Fibroblast of villous mesenchyme (primary cell): ENCODE measurements at places on chromosomes 12 and 14. TPM values are rescaled to one million over a fixed set of nuclear protein-coding genes. Genes with fewer than 3 reads are reported as not detected.

COL2A1 gene
- total RNA-seq = under 0.01 TPM in 1 of 2 replicates, not detected in the other

SERPINA5 gene
- not detected in 2 replicates for total RNA-seq

GRCh38 chr12:88235183-88235833 lies 93.2 kb downstream of the TMTC3 start:
- no peak for DNase-seq

DNA sequence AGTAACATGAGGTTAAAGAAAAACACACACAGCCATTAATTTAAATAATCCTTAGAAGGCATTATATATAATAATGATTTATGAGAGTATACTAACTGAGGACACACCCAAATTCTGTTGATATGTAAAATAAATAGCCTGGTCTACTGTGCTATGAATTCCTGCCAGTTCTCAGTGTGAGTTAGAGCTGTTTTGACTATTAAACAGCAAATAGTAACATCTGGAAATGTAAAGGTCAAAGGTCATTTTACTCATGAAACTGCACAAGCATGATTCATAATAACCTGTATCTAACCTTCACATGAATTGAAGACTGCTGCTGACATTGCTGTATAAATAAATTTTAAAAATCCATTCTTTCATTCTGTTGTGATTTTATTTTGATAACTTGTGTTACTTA lies 966.7 kb downstream of the SLC6A15 start:
- DNase-seq = peak; percentile 65

DNA sequence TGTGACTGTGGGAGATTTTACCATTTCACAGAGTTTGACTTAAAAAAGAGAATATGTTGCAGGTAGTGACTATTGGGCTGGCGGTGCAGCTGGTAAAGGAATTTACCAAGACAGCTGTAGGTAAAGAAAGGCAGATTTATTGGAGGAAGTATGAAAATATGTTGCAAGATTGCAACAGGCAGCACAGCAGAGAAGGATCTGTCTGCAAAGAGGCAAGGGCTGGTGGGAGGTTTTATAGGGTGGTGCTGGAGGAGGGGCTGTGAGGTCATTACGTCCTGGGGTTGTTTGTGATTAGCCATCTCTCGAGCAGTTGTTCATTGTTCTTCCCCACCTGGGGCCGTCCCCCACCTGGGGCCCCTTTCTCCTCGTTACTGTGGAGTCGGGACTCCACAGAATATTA lies 62.1 kb downstream of the ACACB start:
- no peak for DNase-seq

- DNase-seq = no peak
Measured at GRCh38 chr14:104657101-104657524, 32.3 kb upstream of the INF2 start.

GRCh38 chr14:69247676-69248440 lies 12.1 kb upstream of the GALNT16 start:
- DNase-seq = peak; percentile 85

DNA sequence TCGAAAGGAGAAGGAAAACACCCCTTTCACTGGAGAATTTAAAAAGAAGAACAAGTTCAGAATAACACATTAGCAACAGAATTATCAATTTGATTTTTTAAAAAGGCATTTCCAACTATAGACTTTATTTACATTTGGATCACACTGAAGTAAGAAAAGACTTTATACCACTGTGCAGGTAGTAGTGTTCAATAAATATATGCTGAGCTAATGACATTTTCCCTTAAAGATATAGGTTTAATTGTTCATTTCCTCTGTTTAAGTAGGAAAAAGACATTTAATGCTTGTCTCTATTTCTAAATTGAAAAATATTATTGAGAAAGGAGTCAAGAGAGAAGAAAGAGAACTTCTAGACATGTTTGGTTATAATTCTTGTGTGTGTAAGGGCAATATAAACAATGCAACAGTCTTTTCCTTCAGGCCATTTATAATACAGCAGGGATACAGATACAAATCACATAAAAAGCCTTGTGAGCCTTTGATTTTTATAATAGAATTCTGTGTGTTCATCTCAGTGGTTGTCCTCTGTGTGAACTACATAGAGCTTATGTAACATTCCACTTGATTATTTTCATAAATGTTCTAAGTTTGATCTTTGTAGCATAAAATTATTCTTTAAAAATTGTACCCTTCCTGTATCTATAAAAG lies 48.7 kb upstream of the PZP start:
- no peak for DNase-seq

DNA sequence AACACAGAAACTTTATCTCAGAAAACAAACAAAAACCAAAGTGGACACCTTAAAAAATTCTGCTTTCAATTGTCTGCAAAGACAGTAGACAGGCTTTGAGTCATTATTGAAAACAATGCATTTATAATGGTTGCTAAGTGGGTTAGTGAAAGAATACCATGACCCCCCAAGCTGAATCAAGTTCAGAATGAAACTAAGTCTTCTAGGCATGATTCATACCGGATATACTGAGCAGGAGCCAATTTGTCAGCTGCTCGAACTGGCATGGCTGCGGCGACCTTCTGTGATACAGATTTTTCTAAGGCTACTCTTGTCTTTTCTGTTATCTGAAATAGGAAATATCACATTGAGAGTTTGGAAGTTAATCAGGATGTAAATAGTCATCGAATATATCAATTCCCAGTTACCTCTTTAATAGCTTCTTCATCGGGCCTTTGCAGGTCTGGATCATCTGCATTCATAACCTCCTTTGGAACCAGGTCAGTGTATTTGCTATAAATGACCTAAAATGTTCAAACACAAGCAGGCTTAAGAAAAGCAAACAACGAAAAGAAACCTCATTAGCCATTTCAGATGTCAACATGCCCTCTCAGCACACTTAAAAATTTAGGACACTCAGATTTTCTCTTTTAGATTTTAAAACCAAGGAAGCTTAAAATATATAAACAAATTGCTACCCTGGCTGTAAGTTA lies 22.3 kb downstream of the SNW1 start:
- peak; percentile 36 for DNase-seq

GRCh38 chr12:119236372-119236771 lies 57.6 kb downstream of the HSPB8 start:
- DNase-seq = no peak

C3AR1 gene
- under 0.01 TPM in 2 replicates for total RNA-seq

DNA sequence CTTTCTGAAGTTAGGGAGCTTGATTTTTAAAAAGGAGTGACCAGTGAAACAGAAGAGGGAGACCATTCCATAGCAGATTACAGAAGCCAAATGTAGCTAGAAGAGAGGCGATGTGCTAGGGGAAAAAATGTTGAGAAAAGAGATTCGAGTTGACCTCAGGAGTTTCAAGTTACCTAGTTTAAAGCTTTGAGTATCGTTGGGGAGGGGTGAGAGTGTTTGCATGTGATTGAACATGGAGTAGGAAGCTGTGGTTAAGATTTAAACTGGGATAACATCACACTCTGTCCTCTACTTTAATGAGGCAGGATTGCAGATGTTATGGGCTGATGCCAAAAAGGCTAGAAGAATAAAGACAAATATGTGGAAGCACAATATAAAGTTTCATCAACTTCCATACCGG lies 3.7 kb downstream of the LETMD1 start:
- peak; percentile 56 for DNase-seq

DNA sequence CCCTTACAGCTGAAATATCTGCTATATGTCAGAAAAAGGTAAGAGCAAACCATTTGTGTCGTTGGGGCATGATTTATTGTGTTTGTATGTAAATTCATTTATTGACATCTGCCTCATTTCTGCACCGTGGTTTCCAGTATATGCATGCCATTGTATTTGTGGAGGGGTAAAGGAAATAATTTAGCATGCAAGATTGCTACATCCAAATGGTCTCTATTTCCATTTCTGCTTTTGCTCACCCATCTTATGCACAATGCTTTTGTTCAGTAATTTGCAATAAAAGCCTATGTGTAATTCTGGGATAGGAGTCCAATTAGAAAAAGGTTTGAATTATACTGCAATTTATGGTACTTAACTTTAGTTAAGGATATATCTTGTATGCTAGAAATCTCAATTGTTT lies 101.8 kb downstream of the UNC79 start:
- no peak for DNase-seq

- DNase-seq = no peak
Measured at GRCh38 chr12:54285150-54286041, 4.9 kb downstream of the HNRNPA1 start.

DNA sequence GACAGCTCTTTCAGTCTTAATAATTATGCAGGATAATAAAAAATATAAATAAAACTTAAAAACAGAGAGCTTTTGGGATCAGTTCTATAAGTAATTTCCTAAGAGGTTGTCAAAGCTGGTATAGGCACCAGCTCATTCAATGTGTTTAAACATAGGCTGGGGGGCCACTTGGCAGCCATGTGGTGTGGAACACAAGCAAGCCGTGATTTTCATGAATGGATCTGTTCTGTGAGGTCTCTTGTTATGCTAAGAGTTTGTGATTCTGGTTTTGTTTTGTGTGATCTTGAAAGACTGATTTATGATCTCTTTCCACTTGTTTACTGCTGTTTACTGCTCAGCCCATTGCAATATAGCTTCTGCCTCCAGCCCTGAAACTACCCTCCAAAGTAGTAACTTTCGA lies 240.9 kb downstream of the FBXL14 start:
- DNase-seq = no peak

DNA sequence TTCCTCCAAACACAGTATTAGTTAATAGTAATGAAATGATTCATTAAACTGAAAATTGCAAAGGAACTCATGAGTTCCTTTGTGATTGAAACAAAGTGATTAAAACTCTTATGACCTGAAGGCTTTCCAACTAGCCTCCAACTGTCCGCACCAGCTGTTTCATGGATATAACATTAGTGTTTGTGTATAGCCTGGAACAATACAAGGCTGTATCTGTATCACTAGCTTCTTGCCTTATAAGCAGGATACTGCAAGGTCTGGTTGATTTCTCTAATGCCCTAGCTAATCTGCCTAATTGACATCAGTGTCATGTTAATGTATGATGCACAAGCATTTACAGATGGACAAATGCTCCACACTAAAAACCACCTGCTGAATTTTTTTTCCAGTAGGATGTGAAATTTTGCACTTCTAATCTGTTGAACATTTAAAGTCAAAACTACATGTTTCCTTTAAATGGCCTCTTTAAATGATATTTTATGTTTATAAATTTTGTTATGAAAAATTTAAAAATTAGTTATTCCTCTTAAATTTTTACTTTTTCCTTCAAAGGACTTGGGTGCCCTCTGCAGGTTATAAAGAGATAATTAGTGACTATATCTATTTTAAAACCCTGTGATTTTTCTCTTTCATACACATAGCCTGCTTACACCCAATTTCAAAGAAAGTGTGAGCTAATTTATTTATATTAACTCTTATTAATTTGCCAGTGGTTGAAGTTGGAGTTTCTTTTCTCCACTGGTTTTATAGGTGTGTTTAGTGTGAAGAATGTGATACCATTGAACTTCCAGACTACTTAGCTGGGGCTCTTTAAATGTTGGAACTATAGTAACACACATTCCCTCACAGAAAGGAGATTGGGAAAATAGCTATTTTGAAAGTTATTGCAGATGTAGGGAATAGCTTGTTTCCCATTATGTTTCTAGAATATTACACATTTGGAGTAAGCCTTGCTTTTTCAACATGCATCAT lies 25.4 kb downstream of the AP5M1 start:
- DNase-seq = peak; percentile 34

GRCh38 chr12:109685574-109686447 lies 27.8 kb upstream of the FAM222A start:
- DNase-seq = no peak

PHETA1 gene
- 11.3 and 15.5 TPM in 2 replicates for total RNA-seq

NTS gene
- under 0.01 TPM in 2 replicates for total RNA-seq

TPPP2 gene
- total RNA-seq = not detected in 2 replicates

- DNase-seq = peak; percentile 9
Measured at GRCh38 chr12:93954166-93955112, 193.9 kb upstream of the PLXNC1 start.

KRT6C gene
- total RNA-seq = not detected in 2 replicates

DNA sequence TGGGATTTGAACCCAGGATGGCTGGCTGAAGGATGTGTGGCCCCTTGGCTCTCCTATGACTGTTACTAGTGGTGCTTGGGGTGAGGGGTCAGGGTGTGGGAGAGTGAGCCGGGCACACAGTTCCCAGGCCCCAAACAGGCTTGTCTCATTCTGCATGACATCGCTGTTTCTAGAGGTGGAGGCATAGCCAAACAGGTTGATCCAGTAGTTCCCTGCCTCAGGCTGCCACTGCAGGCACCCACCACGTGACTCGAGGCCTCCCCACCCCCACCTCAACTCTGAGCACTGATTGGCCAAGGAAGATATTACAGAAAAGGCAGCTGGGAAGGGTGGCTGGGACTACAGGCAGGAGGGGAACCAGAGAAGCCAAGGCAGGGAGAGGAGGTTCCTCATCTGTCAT lies 102.6 kb downstream of the NCOR2 start:
- no peak for DNase-seq

SERPINA9 gene
- not detected in 2 replicates for total RNA-seq

DNA sequence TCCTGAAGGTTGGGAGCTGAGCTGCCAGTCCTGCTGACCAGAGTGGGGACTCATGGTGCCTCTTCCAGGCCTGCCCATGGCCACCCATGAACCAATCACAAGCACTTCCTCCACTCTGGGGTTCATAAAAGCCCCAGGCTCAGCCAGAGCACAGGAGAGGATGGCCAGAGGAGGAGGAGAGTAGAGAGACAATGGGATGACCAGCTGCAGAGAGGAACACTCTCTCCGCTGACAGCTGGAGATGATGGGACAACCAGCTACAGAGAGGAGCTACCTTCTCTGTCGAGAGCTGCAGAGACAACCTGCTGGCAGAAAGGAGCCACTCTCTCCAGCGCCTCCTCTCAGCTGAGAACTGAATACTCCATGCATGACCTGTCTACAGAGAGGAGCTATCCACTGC lies 886.1 kb downstream of the BCL11B start:
- DNase-seq = no peak

AKAP6 gene
- 3.9 and 7.1 TPM in 2 replicates for total RNA-seq

GRCh38 chr12:113816866-113817265 lies 149.3 kb downstream of the RBM19 start:
- no peak for DNase-seq

CMA1 gene
- total RNA-seq = not detected in 2 replicates

- DNase-seq = peak; percentile 68
Measured at GRCh38 chr14:33511851-33512640, 438.8 kb downstream of the EGLN3 start.

DNA sequence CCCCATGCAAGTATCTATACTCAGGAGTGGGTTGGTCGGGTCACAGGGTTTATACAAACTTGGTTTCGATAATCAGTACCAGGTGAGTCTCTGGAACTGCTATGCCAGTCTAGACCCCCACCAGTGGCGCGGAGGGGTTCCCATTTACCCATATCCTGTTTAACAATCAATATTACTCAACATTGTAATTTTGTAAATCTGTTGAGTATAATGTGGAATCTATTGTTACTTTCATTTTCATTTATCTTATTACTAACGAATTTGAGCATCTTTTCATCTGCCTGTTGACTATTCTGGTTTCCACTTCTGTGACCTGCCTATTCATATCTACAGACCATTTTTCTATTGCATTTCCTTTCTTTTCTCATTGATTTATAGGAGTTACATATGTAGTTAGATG lies 275.2 kb upstream of the CRY1 start:
- DNase-seq = no peak

- DNase-seq = no peak
Measured at GRCh38 chr12:75981247-75982168, 50.1 kb downstream of the PHLDA1 start.

DNA sequence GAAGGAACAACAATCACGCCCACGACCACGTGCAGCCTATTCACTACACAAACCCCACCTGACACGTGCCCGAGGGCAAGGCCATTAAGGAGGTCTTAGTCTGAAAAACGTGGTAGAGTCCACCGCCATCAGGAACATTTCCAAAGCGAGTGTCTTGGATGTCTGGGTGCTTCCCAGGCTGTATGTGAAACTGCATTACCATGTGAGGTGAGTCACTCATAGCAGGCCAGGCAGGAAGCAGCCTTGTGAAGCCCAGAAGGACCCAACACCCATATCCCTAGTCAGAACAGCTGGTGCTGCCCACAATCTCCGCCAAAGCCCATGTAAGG lies 3.3 kb upstream of the KRT79 start:
- peak; percentile 82 for DNase-seq
